ENCODE measurements at places on chromosomes 13 and 19.

- no peak for DNase-seq
Measured at GRCh38 chr13:44074611-44075010, 194.9 kb downstream of the LACC1 start.

GRCh38 chr13:21753117-21753729, 82.3 kb downstream of the FGF9 start:
- DNase-seq: no peak

- peak; percentile 63 for DNase-seq
Measured at GRCh38 chr13:31945202-31945961, 86.2 kb upstream of the FRY start.

- no peak for DNase-seq
Measured at GRCh38 chr13:20033486-20033885, 75.0 kb downstream of the ZMYM2 start.

DNA sequence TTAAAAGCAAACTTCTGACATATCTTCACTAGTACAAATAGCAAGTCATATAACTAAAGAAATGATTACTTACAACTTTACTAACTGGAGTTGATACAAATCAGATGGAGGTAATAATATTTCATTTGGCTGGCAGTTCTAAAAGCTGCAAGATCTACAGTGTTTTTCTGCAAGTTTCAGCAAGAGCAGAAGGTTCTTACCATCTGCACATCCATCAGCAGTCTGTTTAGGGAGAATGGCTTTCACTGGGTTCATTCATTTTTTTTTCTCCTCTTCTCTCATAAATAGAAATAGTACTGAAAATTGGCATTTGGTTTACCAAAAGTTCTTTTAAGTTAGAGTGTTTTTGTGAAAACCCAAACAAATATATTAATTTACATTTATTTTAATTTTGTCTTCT, 3.1 kb upstream of the SHISA2 start:
- no peak for DNase-seq

- no peak for DNase-seq
Measured at GRCh38 chr19:12636631-12637030, 25.9 kb downstream of the ZNF791 start.

- peak; percentile 87 for DNase-seq
Measured at GRCh38 chr19:20661150-20661819, at the start of gene ZNF626. Gene ZNF626 (minus strand): TSS chr19:20661571. CDS start chr19:20661446, 125 bp downstream.

- no peak for DNase-seq
Measured at GRCh38 chr13:23086968-23087623, 93.7 kb upstream of the SGCG start.

DNA sequence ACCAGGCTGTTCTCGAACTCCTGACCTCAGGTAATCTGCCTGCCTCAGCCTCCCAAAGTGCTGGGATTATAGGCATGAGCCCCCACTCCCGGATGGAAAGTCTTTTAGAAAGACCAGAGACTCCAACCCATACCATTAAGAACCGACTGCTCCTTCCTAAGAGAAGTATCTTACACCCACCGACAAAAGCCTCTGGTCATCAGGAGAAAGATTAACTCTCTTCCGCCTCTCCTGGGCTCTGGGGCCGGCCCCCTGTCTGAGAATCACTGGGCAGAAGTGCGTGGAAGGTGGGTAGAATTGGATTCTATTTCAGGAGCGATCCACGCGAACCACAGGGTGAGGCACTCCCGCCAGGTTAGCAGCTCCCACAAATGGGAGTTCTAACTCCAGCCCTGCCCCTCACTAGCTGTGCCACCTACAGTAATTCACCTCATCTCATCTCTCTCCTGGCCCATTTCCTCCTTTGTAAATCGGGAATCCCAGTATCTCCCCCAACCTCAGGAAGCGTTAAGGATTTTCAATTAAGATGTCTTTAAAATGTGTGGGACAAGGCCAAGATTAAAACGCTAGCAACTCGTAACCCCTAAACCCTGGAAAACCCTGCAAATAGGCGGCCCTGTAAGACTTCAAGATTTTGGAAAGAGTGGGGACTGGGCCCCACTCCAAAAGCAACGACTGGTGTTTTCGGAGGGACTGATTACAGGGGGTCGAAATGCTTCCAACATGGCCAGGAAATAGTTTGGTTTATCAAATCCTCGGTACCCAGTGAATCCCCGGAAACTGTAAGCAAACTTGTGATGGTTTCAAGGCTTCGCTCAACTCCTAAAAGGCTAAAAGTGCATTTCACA, 1.3 kb downstream of the HNRNPL start:
- no peak for DNase-seq

- DNase-seq: no peak
Measured at GRCh38 chr19:56955637-56956216, 115.2 kb upstream of the PEG3 start.

GRCh38 chr19:57688011-57688763, 6.4 kb downstream of the ZNF551 start:
- no peak for DNase-seq

GRCh38 chr13:65028101-65028500, 2202.0 kb downstream of the PCDH9 start:
- no peak for DNase-seq

GRCh38 chr13:98301721-98302120, 124.7 kb upstream of the RNF113B start:
- DNase-seq: no peak

DNA sequence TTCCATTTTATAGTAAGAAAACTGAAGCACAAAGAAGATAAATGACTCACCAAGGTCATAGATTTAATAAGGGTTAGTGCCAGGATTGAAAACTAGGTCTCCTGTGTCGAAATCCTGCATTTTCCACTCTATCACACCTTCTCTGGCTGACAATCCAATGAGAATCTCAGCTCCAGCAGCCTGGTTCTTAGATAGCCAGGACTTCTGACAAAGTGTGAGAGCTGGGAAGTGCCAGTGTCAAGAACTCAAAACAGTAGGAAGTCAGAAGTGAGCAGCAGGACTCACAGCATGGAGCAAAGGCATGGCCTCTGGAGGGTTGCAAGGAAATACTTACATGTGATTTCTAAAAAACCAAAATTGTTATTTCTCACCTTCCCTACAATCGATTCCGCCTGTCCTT, 24.3 kb downstream of the KCTD12 start:
- DNase-seq: no peak

DNA sequence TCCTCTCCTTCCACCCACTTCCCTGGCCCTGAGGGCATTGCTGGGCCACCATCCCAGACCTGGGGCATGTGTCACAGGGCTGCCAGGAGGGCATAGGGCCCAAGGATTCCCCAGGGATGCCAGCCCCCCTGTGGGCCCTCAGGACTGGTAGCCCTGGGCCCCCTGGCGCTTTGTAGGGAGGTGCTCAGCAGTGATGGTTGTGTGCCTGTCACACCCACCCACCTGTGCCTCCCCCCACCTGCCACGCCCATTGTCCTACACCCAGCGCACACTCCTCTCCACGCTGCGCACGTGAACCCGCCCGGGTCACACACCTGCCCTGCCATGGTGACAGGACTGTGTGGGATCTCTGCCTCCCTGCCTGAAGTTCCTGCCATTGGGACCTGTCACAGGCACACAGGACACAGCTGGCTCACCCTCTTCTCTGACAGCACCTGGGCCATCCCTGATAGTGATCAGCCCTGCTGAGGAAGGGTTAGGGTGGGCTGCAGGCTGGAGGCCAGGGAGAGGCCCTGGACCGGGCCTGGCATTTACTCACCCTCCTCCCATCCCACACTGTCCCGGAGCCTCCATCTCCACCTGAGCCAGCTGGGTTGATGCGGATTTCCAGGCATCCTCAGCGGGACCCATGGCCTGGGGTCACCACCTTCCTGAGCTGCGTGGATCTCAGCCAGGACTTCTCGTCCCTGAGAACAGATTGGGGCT, 23.9 kb downstream of the WTIP start:
- DNase-seq: no peak

GRCh38 chr19:37953171-37953917, 46.3 kb downstream of the SIPA1L3 start:
- no peak for DNase-seq

DNA sequence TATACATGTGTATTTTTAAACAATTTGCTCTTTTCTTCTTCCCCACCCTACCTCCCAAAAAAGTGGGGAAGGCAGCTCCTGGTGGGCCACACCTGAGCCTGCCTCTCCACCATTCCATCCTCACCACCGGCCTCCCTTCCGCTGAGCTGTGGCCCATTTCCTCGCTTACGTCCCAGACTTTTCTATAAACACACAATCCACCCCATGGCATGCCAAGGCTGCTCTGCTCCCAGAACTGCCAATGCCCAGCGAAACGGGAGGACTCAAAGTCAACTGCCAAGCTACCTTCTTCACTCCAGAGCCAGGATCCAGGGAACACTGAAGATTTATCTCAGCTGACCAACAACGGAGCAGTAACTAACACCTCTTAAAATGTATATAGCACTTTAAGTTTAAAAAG, 2.8 kb downstream of the N4BP2L1 start:
- DNase-seq: no peak

DNA sequence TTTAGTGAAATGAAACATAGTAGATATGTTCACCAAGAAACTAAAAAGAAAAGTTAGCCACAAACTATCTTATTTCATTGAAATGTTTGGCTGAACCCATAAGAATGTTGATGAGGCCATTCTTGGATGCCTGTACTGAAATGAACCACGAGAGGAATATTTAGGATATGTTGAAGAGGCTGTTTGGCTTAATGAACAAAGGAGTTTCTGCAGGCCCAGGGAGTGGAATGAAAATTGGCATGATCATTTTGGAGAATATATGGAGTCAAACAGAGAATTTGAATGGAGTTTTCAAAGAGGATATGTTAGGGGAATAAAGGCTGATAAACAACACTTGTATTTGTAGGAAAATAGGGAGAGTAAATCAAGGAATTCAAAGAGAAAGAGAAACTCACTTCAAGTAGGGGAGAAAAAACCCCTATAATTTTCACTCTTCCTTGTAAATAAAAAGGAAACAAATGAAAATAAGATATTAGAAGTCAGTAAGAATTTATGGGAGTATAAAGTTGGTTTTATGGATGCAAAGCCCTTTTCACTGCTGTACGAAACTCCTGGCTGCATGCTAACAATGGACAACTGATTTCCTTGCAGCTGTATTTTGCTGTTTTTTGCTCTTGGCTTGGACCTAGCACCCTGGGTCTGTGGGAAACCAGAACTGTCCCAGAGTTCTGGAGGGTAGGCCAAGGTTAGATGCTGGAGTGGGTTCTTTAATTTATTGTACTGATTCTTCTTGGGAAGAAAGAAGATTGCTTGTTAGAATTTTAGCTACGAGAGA, 36.5 kb downstream of the KL start:
- DNase-seq: no peak

GRCh38 chr13:75505327-75505726, 23.4 kb upstream of the TBC1D4 start:
- no peak for DNase-seq

GRCh38 chr19:41926028-41926762, 2.1 kb downstream of the ERFL start:
- no peak for DNase-seq

DNA sequence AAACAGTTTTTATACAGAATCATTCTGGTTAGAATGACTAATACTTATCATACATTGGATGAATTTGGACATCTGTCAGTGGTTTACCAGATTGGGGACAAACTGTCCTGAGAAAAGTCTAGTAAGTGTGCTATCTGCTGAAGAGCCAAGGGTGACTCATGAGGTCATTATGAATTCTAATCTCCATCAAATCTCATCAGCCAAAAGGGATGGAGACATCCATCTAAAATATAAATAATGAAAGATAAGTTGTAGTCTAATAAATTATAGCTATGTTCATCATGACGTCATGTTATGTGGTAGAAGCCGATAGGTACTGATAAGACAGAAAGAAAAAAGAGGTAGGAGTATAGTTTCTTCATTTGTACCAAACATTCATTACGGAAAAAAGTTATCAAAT, 804.4 kb downstream of the PCDH9 start:
- no peak for DNase-seq

GRCh38 chr19:44644402-44645016, 799 bp downstream of the PVR start:
- DNase-seq: no peak

DNA sequence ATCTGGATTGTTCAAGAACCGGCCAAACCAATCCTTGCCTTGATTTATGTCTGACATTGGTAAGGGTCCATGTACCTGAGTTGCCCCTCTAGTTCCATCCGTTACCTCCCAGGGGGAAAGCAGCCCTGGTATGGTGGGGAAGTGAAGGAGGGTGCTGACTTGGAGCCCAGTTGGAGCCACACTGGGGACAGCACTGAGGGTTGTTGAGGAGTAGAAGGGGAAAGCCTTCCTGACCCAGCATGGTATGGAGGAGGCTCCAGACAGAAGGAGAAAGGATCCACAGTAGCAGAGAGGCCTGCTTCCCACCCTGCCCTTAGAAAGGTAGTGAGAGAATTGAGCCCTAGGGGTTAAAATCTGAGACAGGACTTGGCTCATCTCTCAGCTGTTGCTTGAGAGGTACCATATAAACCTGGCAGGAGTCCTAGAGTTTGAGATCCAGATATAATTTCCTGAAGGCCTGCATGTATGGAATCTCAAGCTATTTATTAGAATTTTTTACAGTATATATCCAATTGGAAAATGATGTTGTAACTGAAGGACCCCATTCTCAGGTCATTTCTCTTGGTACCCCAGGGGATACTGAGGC, 16.7 kb upstream of the FCGBP start:
- DNase-seq: no peak

GRCh38 chr19:37920591-37921450, 13.8 kb downstream of the SIPA1L3 start:
- DNase-seq: no peak

DNA sequence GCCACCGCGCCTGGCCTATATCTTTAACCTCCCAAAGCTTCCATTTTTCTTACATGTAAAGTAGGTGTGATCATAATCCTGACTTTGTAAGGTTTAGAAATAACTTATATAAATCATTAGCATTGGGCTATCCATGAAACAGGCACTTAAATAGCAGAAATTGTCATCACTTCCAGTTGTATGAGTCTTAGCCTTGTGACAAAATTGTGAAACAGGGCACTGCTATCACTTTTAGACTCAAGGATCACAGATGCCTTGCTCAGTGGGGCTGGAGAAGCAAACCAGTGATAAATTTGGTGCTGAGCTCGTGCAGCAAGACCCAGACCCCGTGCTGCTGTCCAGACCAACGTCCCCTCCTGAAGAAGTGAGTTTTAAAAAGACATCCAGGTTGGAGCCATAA, 209.7 kb downstream of the KATNAL1 start:
- no peak for DNase-seq

- DNase-seq: no peak
Measured at GRCh38 chr13:86714495-86714894, 915.3 kb upstream of the SLITRK6 start.

DNA sequence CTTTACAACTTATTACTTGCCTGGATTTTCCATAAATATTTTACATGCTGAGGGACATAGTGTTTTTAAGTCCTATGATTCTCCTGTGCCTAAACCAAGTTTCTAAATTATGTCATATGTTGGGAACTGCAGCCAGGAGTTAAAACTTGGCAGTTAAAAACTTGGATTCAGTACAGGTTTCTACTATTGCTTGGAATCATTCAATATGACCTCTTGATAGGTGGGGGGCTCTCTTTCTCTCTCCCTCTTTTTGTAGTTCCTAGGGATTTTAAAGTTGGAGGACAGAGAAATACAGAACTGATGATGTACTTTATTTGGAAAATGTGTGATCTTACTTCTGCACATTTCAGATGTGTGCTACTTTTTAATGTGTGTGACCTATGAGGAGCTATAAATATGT, 4.7 kb downstream of the CSNK1A1L start:
- DNase-seq: no peak

Data from keratinocyte (primary cell).